Inflammatory macrophage treated with lipopolysaccharide for 4 hours (primary cell): ENCODE measurements at places on chromosomes 4 and X.

- peak; percentile 58 for DNase-seq
Measured at GRCh38 chr4:40916880-40917279, 167.1 kb downstream of the NSUN7 start.

DNA sequence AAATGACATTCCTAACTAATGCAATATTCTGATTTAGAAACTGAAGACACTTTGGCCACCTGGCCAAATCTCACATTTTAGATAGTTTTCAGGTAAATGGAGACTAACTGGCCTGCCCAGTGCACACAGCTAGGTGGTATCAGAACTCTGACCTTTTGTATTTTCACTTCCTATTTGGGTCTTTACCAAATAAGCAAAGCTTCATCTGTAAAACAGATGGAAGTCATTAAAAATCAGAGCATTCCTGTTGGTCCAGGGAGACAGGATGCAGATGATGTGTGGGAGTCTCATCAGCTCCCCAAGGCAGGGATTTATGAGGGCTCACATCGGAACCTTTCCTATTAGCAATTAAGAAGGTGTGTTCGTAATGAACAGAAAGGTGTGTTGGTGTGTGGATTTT is 57.7 kb downstream of the ARHGAP10 start:
- no peak for DNase-seq

- no peak for DNase-seq
Measured at GRCh38 chrX:136453771-136454170, 34.0 kb upstream of the BRS3 start.

DNA sequence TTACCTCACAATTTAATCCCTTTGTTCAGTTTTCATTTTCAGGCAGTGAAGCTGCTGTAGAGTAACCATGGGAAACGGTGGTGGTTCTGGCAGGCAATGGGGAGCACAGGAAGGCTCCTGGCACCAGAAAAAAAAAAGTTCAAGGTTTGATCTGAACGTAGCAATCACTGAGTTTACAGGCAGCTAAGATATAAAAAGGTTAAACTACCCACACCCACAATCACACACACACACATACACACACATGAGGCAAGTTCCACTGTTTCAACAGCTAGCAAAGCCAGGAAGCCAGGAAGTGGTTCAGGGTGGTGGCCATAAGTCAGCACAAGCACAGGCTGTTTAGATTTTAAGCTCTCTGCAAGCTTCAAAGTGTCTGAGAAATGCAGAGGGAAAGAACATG is at the start of gene SULT1B1:
Gene SULT1B1, minus strand, starts transcription at position 166 of the 400 bp plus-strand sequence. CDS start 5,403 bp downstream, outside the sequence.
- peak; percentile 65 for DNase-seq

DNA sequence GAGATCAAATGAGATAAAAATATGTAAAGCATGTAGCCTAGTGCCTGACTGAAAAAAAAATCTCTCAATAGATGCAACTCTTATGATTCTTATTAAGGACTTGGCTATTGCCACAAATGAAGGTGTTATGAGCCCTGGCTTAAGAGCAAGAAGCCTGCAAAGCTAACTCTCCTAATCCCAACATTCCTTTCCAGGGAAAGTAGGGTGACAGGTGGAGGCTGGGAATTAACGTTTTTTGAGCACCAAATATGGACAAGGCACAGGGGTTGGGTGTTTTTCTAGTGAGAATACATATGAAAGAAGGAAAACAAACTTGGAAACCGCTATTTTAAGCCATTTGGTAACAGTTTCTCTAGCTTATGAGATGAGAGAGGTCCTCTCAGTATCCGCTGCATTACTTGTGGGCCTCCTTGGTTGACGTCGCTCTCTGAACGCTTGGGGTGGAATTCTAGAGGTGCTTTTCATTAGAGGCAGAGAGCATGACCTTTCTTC is 2.4 kb downstream of the RHOH start:
- DNase-seq = no peak
